GM12864 (cell line): ENCODE measurements at places on chromosomes 7 and 10.

- no peak for DNase-seq
Measured at GRCh38 chr7:127771707-127772106, 119.7 kb downstream of the SND1 start.

DNA sequence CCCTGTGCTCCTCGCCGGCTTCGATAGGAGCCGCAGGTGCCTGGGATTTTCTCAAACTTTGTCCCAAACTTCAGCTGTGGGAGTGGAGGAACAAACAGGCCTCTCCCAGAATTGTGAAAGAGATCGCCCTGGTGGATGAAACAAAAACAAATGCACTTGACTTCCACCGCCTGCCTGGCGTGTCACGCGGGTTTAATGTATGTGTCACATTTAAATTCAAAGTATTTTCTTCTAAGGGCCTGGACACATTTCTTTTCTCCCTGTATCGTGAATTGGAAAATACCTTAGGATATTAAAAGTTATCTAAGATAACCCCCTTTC, 694 bp upstream of the WASL start:
- no peak for DNase-seq

DNA sequence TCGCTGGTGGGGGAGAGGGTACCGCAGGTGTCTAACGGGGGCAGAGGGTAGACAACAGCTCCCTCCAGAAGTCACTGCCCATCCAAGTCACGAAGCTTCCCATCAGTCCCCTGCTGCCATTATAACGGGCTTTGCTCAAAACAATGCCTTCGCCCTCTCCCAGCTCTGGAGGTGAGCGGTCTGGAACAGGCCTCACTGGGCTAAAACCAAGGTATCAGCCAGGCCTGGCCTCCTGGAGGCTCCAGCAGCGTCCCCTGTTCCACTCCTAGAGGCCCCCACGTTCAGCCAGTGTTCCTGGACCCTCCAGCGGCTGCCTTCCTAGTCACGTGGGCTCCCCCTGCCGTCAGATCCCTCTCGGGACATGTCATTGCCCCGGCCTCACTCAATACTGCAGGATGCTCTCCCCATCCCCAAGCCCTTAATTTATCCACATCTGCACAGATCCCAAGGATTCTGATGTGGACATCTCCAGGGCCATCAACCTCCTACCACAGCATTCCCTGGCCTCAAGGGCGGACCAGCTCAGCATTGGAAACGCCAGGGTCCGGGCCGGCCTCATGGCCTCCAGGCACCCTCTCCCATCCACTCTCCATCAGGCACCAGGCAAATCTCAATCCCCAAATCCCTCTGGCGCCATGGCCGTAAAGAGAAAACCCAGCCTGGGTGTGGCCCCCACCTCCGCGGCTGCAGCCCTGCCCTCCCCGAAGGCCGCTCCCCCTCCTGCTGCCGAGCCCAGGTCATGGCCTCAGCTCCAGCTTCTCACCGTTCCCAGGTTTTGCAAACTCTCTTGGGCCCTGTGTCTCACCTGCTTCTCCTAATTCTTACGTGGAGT, 104.1 kb upstream of the FAM20C start:
- DNase-seq, result no peak

DNA sequence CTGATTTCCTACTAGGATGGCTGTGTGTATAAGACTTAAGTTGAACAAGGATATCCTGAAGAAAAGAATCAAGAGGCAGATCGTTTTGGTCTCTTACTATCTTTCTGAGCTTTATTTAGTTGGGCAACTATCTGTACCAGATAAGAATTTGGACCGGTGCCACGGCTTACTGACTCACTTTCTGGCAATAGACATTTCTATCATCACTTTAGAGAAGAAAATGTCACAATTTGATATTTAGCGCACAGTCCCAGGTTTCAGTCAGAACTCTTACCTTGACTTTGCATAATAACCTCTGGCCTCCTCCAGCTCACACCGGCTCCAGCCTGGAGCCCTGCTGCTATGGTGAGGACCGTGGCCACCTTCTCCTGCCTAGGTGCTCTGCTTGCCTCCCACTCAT, 218.2 kb upstream of the MDFIC start:
- no peak for DNase-seq

DNA sequence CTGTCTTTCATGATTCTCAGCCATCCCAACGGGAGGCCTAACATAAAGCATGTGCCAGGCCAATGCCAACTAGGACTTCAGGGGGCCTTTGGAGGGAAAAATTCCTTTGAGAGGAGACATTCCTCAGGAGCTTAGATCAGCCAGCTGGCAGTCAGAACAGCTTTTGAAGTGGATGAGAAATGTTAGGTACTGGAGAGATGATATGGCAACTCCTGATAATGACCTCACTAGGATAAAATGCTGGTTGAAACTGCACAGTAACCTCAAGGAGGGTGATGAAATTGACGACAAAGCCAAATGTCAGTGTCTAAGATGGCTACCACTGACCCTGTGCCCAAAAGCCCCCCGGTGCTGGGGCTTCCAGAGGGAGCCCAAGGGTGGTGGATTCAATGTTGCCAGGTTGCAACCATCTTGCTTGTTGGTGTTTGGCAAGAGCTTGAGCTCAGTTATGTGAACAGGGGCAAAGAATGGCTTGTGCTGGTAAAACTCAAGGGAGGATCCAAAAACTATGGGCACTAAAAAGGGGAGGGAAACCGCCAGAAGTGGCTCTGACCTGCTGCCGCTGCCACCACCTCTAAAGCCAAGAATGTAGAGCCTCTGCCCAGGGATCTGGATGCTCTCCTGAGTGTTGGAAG, 121.2 kb downstream of the UBE2H start:
- DNase-seq, result no peak

GRCh38 chr10:72637398-72637857, 11.5 kb upstream of the MICU1 start:
- DNase-seq, result peak; percentile 37

- no peak for DNase-seq
Measured at GRCh38 chr7:37348982-37349381, 99.7 kb downstream of the ELMO1 start.

- no peak for DNase-seq
Measured at GRCh38 chr10:1154531-1155295, 98.5 kb downstream of the WDR37 start.

DNA sequence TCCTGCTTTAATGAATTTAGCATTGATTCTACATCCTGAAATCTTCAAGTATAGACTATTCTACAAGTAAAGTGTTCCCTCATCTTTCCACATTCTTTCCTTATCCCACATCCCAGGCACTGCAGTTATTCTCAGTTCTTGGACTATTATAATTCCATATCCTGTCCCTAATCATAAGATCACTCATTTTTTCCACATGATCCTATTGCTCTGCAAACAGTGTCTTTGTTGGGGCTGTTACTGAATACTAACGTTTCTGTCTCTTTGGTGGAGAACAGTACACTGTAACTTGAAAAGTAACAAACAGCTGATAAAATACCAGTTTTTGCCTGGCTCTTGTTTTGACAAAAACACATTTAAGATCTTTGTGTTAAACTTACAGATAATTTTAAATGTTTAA, 769.9 kb downstream of the MAGI2 start:
- DNase-seq, result no peak

DNA sequence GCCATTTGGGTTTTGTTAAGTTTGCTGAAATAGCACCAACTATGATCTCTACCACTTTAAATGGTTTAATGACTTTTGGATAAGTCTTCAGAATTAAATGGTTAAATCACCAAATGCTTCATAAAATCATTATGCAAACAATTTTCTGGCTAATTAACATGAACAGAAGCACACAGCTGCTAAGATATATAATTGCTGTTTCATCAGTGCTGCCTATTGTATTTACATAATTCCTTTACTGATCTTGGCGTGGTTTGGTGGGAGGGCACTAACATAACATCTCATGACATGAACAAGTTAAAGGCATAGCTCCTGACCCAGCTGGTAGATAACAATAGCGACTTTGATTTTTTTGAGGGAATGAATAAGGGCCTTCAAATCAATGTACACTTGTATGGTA, 94.1 kb downstream of the FZD1 start:
- DNase-seq, result no peak

DNA sequence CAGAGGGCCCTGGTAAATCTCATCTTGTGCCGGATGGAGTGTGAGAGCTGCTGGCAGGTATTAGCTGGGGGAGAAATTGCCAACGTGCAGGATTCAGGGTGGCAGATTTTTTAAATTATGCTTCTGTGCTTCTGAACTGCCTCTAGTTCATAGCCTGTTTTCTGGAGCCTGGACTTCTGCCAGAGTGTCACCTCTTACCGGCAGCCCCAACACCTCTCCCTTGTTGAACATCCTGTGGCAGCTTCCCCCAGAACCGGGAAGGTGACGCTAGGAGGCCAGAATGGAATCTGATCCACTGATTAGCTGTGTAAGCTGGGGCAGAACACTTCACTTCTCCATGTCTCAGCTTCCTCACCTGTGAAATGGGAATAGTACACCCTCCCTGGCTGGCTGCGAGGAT, 5.1 kb downstream of the VWA2 start:
- DNase-seq, result no peak

GRCh38 chr10:52756295-52756694, 16.3 kb downstream of the MBL2 start:
- DNase-seq, result no peak

DNA sequence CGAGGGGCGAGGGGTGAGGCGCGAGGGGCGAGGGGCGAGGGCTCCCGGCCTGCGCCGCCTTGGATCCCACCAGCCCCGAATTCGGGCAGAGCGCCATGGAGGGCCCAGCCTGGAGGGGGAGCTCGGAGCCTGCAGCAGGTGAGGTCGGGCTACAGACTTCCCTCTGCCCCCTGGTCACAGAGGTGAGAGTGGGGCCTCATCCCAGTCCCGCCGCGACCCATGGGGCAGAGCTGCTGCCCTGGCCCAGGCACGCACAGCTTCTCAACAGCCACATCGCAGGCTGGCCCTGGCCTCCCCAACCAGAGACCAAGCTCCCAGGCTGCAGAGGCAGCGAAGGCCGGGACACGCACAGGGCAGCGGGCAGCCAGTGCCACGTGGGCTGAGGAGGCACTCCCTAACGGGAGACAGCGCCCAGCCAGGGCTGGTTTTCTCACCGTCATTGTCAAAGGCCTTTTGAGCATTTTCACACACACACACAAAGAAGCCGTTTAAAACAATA, 191.8 kb downstream of the PTPRN2 start:
- no peak for DNase-seq

DNA sequence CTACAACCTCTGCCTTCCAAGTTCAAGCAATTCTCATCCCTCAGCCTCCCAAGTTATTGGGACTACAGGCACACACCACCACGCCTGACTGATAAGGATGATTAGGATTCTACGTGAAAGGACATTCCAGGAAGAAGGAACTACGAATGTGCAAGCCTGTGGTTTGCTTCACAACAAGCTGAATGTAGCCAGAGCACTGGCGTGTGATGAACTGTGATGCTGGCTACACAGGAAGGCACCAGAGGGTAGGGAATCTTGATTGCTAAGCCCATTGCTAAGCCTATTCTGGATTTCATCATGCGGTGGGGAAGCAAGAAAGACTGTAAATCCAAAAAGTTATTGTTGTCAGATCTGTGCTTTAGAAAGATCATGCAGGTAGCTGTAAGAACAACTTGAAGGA, 72.3 kb upstream of the SRRM3 start:
- no peak for DNase-seq

- DNase-seq, result peak; percentile 0
Measured at GRCh38 chr7:151408839-151409666, 785 bp downstream of the WDR86 start.

DNA sequence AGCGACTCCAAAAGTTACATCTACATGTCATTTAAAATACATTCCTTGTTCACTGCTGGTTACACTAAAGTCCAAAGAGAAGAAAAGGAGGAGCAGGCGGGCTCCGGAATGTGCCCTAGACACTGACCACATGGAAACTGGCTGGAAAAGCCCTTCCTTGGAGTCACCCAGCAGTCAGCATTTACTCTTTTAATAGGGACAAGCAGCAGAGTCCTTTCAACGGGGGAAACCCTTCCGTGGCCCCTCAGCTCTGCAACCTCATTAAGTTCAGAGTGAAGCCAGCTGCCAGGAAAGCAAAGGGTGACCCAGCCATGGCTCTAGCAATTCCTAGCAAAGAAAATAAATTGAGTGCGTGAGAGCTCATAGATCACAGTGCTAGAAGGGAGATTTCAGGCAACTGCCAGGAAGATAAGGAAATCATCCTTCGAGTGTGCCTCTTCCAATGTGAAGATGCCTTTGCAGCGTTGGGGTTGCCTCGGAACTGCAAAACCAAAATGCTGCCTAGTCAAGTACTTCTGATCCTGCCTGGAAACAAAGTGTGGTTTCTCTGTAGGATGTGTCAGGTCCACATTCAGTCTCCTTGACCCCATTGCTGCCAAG, 101.6 kb downstream of the SORBS1 start:
- no peak for DNase-seq

DNA sequence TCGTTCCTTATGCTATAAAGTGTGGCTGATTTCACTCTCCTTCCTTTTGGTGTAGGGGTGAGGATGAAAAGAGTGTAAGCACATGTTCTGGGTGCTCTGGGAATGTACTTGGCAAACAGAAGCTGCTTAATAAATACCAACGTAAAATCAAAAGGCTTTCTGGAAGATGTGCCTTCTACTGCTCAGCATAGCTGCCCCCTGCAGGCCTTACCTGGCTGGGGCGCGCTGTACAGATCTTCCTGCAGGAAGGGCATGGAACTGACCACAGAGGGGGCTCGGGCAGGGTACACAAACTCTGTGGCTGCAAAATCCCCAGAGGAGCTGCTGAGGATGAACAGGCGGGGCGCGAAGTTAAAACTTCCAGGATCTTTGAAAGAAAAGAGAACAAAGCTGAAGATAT, 169.4 kb downstream of the SVIL start:
- DNase-seq, result no peak

- DNase-seq, result no peak
Measured at GRCh38 chr10:6737758-6738111, 157.7 kb upstream of the PRKCQ start.

DNA sequence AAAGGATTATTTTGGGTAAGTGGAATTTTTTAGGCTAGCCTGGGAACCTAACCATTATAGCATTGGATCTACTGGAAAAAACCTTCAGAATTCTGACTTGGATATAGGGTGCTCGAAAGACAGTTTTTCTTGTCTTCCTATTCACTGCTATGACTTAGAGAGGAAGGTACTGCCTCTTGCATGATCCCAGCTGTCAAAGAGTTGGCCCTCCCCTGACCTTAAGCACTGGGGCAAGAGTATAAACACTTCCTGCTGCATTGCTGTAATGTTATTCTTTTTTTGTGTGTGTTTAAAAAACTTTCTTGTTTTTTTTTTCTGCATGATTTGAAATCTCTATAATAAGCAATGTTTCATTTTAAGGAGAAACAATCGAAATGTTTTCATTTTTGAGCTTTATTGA, 113.0 kb downstream of the LRMDA start:
- DNase-seq, result no peak

GRCh38 chr7:107045195-107045960, 873 bp downstream of the PRKAR2B start:
- no peak for DNase-seq
